Astrocyte (in vitro differentiated cells and primary cell): ENCODE measurements at places on chromosomes 12 and 14. TPM values are rescaled to one million over a fixed set of nuclear protein-coding genes. Genes with fewer than 3 reads are reported as not detected.

DNA sequence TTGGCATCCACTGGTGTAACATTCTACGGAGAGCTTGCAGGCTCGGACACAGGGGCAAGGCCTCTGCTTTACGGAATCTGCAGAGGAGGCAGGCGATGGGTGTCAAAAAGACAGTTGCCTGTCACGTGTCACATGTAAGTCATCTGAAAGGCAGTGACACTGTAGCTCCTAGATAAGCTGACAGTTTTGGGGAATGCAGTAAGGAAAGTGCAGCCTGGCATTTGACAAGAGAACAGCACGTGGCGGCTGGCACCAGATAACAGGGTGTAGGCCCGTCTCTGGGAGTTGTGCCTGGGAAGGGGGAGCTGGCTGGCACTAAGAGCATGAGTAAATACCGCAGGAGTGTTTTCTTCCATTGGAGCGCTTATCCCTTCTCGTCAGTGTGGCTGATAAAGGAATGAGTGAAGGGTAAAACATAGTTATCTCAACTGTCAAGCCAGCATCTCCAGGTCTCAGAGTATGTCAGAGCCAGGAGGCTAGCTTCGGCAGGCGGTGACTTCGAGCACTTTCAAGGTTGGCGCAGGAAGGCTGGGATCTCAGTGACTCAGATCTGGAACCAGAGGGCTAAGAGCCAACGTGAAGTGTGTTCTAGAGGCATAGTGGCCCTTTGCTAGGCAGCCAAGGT, 26.1 kb downstream of the ADCK1 start:
- no peak for DNase-seq
- H3K36me3 ChIP-seq: no peaks in the 10 kb centered on the region
- H3K27me3 ChIP-seq: no peaks in the 10 kb centered on the region
- H3K4me1 ChIP-seq: no peaks in the 10 kb centered on the region

- H3K27ac ChIP-seq: no peak overlapping the region
- no peaks in the 10 kb centered on the region for H3K36me3 ChIP-seq
- H3K4me3 ChIP-seq: no peak overlapping the region
Measured at GRCh38 chr14:40280652-40281051, 848.4 kb upstream of the FBXO33 start.

DNA sequence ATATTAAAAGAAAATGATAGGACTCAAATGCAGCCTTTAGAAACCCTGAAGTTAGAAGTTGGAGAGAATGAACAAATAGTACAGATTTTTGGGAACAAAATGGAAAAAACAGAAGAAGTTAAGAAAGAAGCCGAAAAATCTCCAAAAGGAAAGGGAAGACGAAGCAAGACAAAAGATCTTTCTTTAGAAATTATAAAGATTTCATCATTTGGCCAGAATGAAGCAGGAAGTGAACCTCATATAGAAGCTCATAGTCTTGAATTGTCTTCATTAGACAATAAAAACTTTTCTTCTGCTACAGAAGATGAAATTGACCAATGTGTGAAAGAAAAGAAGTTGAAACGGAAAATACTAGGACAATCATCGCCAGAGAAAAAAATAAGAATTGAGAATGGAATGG, 31.4 kb upstream of the TOMM20L start:
- peaks cover 30% of the 10 kb centered on the region for H3K36me3 ChIP-seq
- DNase-seq: no peak
- H3K27ac ChIP-seq: no peak overlapping the region
- no peaks in the 10 kb centered on the region for H3K27me3 ChIP-seq
- no peaks in the 10 kb centered on the region for H3K4me1 ChIP-seq

- H3K27ac ChIP-seq: no peak overlapping the region
- no peak overlapping the region for H3K4me3 ChIP-seq
- no peaks in the 10 kb centered on the region for H3K27me3 ChIP-seq
- no peaks in the 10 kb centered on the region for H3K36me3 ChIP-seq
- DNase-seq: no peak
Measured at GRCh38 chr12:31599053-31599452, 8.1 kb upstream of the DENND5B start.

DNA sequence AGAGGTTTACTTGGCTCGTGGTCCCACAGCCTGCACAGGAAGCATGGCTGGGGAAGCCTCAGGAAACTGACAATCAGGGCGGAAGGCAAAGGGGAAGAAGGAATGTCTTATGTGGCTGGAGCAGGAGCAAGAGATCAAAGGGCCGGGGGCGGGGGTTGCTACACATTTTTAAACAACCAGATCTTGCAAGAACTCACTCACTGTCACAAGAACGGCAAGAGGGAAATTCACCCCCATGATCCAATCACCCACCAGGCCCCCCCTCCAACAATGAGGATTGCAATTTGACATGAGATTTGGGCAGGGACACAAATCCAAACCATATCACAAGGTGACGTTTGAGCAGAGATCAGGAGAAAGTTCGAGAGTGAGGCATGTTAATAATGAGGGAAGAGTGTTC, 163.7 kb upstream of the RPH3A start:
- no peaks in the 10 kb centered on the region for H3K4me1 ChIP-seq
- DNase-seq: no peak
- H3K36me3 ChIP-seq: no peaks in the 10 kb centered on the region
- H3K27ac ChIP-seq: no peak overlapping the region

DNA sequence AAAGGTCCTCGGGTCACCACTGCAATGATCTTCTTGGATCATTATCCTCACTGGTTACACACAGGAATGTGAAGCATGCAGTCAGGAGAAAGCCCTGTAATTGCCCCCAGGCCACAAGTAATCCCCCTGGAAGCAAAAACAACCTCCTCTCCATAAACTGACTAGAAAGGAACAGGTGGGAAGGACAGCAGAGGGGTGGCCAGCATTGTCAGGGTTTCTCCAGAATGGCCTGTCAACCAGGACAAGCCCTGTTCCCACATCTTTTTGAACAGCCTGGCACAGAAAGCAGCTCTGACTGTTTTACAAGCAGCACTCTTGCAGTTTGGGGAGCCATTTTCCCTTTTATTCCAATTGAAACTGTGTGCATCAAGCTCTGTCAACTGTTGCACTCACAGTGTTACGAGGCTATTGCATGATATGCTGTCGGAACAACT, 36.1 kb downstream of the TMCC3 start:
- no peak overlapping the region for H3K27ac ChIP-seq
- H3K4me3 ChIP-seq: no peak overlapping the region
- H3K27me3 ChIP-seq: peaks cover 1% of the 10 kb centered on the region
- no peaks in the 10 kb centered on the region for H3K36me3 ChIP-seq
- DNase-seq: no peak

Gene POTEG
- total RNA-seq: not detected in 2 replicates

DNA sequence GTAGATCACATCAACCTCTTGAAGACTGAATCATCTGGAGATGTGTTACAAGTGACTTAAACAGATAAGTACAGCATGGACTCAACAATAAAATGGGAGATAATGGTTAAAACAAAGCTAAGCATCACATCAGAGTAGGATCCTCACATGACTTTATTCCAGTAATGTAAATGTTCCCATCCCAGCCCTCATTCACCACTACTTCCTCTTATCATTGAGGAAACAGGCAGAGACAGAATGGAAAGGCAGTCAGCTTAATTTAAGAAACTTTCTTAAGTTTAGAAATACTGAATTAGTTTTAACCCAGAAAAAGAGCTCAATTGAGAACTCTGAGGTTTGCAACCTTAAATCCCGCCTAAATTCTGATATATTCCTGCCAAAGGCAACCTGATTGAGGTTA, 1.2 kb upstream of the ALG10 start:
- H3K4me3 ChIP-seq: peak overlapping the region; percentile 63
- no peak overlapping the region for H3K27ac ChIP-seq
- no peaks in the 10 kb centered on the region for H3K27me3 ChIP-seq
- H3K36me3 ChIP-seq: no peaks in the 10 kb centered on the region
- DNase-seq: no peak

DNA sequence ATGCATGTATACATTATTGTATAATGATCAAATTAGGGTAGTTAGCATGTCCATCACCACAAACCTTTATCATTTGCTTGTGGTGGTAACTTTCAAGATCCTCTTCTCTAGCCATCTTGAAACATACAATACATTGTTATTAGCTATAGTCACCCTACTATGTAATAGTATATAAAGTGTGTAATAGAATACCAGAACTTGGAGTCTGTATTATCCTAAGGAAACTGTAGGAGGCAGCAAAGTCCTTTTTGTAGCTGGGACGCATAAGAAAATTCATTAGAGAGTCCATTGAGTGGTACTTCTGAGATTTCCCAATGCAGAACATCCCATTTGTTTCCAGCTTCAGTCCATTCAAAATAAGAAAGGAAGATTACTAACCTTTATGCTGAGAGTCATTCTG, 325.9 kb upstream of the LRFN5 start:
- H3K36me3 ChIP-seq: no peaks in the 10 kb centered on the region
- H3K27me3 ChIP-seq: no peaks in the 10 kb centered on the region
- no peaks in the 10 kb centered on the region for H3K4me1 ChIP-seq
- H3K27ac ChIP-seq: no peak overlapping the region
- no peak overlapping the region for H3K4me3 ChIP-seq
- DNase-seq: no peak

DNA sequence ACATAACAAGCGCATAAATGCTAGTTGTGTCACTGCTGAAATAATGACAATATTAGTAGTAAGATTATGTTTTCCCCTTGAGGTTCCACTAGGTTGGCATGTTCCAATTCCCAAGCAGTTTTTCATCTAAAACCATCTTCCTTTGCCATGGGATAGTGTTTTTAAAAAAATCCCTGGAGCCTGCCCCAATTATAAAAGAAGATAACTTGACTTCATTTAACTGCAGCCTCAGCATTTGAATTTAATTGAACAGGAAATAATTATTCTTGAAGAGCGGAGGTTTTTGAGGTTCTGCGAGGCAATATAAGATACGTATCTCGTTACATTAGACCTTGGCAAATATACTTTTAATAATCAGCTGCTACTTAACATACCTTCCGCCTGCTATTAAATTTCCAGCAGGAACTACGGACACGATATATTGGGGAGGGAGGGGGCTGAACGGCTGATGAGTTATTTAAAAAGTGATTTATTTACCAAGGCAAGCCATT, 65.2 kb upstream of the HSPB8 start:
- no peak for DNase-seq
- H3K36me3 ChIP-seq: no peaks in the 10 kb centered on the region
- no peak overlapping the region for H3K4me3 ChIP-seq

Gene EML1
- 17.1 and 23.5 TPM in 2 replicates for total RNA-seq

Gene SLC4A8
- total RNA-seq: 5.1 and 5.5 TPM in 2 replicates

GRCh38 chr12:15488481-15488880, 166.2 kb downstream of the PTPRO start:
- H3K27me3 ChIP-seq: no peaks in the 10 kb centered on the region
- H3K36me3 ChIP-seq: no peaks in the 10 kb centered on the region
- H3K27ac ChIP-seq: no peak overlapping the region
- H3K4me1 ChIP-seq: no peaks in the 10 kb centered on the region

DNA sequence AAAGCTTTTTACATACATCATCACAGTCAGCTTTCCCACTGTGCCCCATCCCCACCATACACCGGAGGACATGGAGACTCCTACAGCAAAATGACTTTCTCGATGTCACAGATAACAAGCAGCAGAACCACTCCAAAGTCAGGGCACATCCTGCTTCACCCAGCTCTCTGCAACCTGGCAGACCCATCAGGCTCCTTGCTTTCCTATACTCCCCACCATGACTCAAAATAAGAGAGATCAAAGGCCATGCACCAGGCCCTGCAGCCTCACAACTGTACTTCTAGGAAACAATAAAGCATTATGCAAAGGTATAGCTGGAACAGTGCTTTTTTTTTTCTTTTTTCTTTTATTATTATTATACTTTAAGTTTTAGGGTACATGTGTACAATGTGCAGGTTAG, 187.4 kb downstream of the DPF3 start:
- DNase-seq: no peak
- no peaks in the 10 kb centered on the region for H3K27me3 ChIP-seq
- no peak overlapping the region for H3K27ac ChIP-seq
- no peaks in the 10 kb centered on the region for H3K36me3 ChIP-seq

DNA sequence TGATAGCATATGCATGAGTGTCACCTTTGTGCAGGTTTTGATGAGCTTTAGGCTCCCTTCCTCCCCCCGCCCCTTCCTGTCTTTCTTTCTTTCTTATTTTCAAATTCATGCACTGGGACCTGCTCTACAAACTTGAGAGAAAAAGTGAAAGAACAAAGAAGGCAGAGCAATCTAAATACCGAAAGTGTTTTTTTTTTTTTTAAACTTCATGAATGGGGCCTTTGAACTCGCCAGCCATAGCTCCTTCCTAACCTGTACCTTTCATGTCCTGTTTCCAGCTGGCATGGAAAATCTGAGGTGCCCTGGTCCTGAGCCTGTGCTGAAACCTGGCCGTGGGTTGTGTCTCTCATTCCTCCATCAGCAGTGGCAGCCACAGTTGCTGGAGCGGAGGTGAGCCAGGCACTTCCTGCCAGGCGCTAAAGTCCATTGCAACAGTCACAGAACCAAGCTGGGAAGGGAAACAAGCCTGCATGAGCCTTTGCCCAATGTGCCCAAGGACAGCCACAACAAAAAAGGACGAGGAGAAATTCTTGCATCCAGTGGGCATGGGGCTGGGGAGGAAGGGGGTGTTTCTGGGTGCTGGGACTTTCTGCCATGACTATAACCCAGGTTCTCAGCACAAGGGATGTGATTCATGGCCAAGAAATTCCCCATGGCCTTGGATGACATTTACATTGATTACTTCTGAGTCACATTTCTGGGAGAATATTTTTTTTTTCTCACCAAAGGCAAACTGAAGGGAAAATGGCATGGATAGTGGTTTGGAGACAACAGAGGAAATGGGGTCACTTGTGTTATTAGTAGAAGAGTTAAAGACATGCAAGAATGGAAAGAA, 102.7 kb downstream of the TMEM30B start:
- DNase-seq: peak; percentile 99
- no peaks in the 10 kb centered on the region for H3K36me3 ChIP-seq
- no peaks in the 10 kb centered on the region for H3K27me3 ChIP-seq
- peak overlapping the region; percentile 25 for H3K4me3 ChIP-seq
- peaks cover 36% of the 10 kb centered on the region for H3K4me1 ChIP-seq
- peak overlapping the region; percentile 100 for H3K27ac ChIP-seq

DNA sequence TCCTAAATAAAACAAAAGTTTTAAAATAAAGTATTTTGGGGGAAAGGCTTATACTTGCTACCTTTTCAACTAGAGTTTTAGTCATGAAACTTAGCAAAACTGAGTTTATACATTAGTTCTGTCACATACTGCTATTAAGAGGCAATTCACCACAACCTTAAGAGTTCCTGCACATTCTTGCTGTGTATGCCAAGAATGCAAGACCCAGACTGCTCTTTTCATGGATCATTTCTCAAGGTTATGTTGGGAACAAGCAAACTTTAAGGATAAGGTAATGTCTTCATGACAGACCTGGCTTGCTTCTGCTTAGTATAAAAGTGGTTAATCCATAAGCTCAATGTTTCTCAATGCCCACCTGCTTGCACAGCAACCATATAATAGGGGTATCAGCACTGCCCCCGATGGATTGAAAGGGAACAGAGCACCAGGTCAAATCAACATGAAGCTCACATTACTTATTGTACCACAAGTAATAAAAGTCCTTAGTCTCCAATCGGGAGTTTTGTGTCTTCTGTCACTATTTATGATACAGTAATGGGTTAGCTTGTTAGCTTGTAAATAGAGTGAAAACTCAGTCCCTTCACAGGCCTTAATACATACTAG, 67.6 kb downstream of the KIF21A start:
- no peaks in the 10 kb centered on the region for H3K4me1 ChIP-seq
- H3K27me3 ChIP-seq: no peaks in the 10 kb centered on the region
- no peak overlapping the region for H3K27ac ChIP-seq
- H3K36me3 ChIP-seq: no peaks in the 10 kb centered on the region
- H3K4me3 ChIP-seq: no peak overlapping the region

Gene GPR65
- 0.50 and 0.54 TPM in 2 replicates for total RNA-seq

- no peak for DNase-seq
- no peaks in the 10 kb centered on the region for H3K36me3 ChIP-seq
Measured at GRCh38 chr12:109881752-109882151, 1.4 kb upstream of the GLTP start.
